NCI-H1092 (cell line): ENCODE measurements at places on chromosomes 16 and 17.

DNA sequence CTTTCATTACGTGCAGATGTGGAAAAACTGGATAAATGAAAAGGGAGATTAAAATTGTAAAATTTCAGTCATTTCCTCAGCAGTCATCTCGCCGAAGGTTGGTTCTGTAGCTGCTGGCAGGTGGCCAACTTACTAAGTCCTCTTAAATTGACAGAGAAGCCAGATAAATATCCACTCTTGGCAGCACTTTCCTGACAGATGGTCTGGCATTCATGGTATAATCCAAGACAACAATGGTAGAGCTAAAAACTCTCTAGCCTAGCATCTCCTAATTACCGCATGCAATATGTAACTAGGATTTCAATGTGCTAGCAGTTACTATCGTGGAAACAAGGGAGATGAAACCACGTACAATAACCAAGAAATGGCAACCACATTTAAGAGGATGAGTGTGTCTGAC lies 306.3 kb downstream of the CNTNAP4 start:
- peak; percentile 95 for DNase-seq

- DNase-seq: no peak
These were observed 508.1 kb downstream of the HAPSTR1 start for GRCh38 chr16:9599415-9600120.

GRCh38 chr17:56149266-56150036 lies 3.8 kb upstream of the ANKFN1 start:
- no peak for DNase-seq

DNA sequence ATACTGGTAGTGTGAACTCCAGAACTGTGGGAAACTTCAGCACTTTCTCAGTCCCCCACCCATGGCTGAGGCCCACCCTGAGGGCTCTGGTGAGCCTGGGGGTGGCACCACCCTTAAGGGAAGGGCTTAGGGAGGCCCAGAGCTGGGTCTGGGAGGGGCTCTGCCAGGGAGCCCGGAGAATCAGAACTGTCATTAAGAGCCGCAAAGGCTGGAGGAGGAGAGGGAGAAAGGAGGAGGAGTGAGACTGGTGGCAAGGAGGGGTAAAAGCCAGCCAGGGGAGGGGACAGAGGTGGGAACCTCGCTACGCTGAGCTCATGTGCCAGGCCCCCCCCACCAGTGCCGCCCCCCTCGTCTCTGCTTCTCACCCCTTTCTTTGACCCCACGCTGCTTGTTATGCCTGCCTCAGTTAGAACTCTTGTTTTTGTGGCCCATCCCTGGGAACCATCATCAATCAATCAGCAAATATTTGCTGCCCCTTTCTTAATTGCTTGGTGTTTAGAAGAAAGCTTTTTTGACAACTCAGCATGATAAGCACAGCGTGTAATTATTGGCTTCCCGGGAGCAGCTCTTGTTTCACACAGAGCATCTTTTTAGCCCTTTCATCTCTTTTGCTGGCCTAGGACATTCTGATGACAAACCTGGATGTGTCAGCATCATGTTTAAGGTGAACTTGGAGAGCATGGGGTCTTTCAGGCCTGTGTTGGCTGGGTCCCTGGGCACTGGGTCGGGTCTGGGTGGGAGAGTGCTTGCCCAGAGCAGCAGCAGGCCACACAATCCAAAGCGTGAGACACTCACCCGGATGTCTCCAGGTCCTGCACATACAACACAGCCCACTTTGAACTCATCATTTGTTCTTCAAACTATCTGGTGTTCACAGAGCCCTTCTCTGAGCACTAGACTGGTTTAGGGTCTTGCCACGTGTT lies 77.7 kb downstream of the NETO2 start:
- DNase-seq: no peak

DNA sequence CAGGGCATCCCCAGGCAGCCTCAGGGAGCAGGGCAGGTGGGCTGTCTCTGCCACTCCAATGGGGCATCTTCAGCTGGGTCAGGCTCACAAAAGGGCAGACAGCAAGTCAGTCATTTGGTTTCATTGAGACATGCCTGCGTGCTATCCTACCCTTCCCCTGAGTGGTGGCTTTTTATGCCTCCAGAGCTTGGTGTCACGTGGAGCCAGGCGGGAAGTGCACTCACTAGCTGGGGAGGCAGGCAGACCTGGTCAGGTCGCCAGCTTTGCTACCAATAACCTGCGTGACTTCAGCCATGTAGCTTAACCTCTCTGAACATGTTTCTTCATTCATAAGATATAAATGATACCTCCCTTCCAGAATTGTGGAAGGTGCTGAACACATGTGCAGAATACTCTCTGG lies 415.0 kb downstream of the SOX9 start:
- DNase-seq: no peak

- DNase-seq: no peak
These were observed 61.4 kb downstream of the TMEM100 start for GRCh38 chr17:55661256-55661758.

DNA sequence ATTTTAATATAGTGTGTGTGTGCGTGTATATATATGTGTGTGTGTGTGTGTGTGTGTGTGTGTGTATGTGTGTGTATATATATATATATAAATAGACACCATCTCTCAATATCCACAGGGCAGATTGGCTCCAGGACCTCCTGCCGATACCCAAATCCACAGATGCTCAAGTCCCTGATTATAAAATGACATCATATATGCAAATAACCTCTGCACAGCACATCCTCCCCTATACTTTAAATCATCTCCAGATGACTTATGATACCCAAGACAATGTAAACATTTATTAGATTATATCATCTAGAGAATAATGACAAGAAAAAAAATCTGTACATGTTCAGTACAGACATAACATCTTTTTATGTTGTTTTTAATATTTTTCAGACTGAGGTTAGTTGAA lies 7.8 kb downstream of the DUSP3 start:
- no peak for DNase-seq

- no peak for DNase-seq
These were observed 40.1 kb downstream of the OMG start for GRCh38 chr17:31256936-31257335.

DNA sequence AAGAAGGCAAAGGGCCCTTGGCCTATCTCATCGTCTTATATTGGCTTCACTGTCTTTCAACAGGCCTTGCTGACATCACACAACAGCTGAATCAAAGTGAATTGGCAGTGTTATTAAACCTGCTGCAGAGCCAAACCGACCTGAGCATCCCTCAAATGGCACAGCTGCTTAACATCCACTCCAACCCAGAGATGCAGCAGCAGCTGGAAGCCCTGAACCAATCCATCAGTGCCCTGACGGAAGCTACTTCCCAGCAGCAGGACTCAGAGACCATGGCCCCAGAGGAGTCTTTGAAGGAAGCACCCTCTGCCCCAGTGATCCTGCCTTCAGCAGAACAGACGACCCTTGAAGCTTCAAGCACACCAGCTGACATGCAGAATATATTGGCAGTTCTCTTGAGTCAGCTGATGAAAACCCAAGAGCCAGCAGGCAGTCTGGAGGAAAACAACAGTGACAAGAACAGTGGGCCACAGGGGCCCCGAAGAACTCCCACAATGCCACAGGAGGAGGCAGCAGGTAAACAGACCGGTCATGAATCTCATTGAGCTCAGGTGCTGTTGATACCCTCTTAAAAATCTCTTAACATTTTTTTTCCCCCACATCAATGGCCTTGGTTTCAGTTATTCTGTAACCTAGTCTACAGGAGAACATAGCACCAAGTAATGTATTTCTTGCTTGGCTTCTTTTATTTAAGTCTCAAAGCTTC lies 64.7 kb downstream of the CDK12 start:
- no peak for DNase-seq

- DNase-seq: no peak
These were observed 4.0 kb downstream of the LYRM1 start for GRCh38 chr16:20904507-20905081.

DNA sequence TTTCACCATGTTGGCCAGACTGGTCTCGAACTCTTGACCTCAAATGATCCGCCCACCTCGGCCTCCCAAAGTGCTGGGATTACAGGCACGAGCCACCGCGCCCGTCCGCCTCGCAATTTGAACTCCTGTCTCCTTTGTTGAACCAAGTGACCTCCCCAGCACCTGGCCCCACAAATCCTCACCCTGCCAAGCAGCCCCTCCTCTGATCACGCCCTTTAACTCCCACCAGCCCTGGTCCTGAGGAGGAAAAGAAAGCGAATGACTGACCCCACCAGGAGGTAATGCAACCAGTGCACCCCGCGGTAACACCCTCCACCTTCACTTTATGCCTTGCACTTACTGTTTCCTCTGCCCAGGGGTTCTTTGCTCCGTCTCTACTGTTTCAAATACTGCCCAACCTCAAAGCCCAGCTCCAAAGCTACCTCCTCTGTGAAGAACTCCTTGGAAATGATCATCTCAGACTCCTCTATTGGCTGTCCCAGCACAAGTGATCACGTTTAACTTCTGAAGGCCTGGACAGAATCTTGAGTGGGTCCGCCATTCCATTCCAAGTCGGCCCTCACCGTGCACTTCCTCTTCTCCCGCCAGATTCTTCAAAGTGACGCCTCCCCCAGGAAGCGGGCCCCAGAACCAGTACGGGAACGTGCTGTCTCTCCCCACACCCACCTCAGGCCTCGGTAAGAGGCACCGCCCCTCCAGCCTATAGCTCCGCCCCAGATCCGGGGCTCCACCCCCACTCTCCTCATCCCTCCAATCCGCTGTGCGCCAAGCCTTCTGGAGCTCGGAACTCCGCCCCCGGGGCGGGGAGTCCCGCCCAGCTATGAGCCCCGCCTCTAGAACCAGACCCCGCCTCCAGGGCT lies 4.4 kb downstream of the CD19 start:
- DNase-seq: peak; percentile 18

- DNase-seq: no peak
These were observed 75.9 kb downstream of the HS3ST3A1 start for GRCh38 chr17:13525876-13526275.

DNA sequence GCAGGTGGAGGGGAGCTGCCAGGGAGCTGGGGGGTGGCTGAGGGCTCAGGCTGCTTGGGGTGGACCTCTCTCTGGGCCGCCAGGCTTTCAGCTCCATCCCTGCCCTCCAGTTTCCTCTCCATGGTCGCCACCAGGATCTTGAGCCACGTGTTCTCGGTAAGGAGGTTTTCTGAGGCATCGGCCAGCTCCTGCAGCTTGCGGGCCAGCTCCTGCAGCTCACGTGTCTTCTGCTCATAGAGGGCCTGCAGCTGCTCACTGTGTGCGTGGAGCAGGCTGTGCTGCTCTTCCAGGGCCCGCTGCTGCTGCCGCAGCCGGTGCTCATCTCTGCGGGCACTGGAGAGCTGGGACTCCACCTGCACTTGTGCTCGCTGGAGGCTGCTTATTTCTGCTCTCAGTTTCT lies 11.0 kb downstream of the SNN start:
- DNase-seq: no peak

GRCh38 chr16:4979736-4980660 lies 21.9 kb downstream of the SEC14L5 start:
- DNase-seq: no peak
